Right cardiac atrium (tissue), 5 donors: ENCODE measurements at places on chromosomes 2 and 18. TPM values are rescaled to one million over a fixed set of nuclear protein-coding genes. Genes with fewer than 3 reads are reported as not detected.

DIPK1C gene
- total RNA-seq: 0.83 TPM

C2orf81 gene
- total RNA-seq: 1.6 TPM

GPR155 gene
- 15.5 TPM for total RNA-seq

OXER1 gene
- total RNA-seq: 0.97 TPM

GNLY gene
- 2.1 TPM for total RNA-seq

SERPINB10 gene
- not detected for total RNA-seq

AUP1 gene
- total RNA-seq: 63.6 TPM

EXOC6B gene
- total RNA-seq: 127 TPM

TMEM198 gene
- 3.4 TPM for total RNA-seq

FEV gene
- total RNA-seq: not detected

PUS10 gene
- total RNA-seq: 4.1 TPM
